ENCODE measurements at places on chromosomes 4 and X.

- DNase-seq: peak; percentile 23
Observed at GRCh38 chr4:42519803-42520417, 122.6 kb downstream of the SHISA3 start.

- no peak for DNase-seq
Observed at GRCh38 chr4:95106408-95106928, 348.7 kb downstream of the BMPR1B start.

DNA sequence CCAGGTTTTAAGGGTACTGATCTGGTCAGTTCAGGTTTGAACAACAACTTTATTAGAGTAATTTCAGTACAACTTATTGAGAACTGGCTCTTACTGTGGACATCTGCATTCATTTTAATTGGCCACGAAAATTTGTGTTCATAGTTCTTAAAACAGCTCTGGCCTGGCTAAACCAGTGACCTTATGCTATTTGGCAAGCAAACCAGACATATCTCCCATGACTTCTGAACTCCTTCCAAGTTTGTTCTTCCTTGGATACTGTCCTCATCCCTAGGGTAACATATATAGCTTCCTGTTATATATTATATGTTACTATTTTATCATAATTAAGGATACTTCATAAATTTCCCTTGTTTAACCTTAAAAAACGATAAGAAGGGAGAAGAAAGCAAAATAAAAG is 841.9 kb downstream of the TRAM1L1 start:
- DNase-seq: no peak

DNA sequence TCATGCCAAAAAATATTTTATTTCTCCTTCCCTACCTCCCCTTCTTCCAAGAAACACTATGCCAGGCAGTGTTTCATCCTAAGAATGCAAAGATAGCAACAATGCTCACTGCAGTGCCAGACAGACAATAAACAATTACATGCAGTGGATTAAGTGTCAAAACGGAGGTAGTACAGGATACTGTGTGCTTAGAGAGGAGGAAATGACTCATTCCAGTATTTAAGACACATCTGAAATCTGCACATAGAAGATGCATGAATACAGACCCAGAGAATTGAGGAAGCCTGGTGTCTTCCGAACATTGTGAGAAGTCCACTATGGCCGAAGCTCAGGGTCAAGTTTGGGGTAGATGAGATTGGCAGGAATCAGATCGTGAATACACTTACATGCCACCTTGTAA is 326.4 kb downstream of the PPP3CA start:
- DNase-seq: peak; percentile 16

- no peak for DNase-seq
Observed at GRCh38 chrX:96705905-96706304, 21.3 kb downstream of the DIAPH2 start.

DNA sequence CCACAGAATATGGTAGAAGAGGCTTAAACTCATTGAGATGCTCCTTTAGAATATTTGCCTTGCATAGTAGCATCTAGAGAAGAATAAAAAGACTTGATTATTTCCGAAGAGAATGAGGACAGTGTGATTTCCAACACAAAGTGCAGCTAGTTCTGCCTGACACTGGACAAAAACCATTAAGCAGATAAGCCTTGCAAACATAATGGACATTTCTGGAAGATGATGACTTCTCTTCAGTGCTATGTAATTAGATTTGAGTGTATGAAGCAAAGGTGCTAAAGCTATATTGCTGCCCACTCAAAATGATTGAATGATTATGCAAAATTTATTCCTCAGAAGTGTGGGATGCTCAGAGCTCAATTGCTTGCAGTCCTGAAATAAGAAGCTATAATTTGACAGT is 156.4 kb downstream of the VEGFC start:
- DNase-seq: no peak

- no peak for DNase-seq
Observed at GRCh38 chrX:50068285-50068563, 132.6 kb downstream of the AKAP4 start.

DNA sequence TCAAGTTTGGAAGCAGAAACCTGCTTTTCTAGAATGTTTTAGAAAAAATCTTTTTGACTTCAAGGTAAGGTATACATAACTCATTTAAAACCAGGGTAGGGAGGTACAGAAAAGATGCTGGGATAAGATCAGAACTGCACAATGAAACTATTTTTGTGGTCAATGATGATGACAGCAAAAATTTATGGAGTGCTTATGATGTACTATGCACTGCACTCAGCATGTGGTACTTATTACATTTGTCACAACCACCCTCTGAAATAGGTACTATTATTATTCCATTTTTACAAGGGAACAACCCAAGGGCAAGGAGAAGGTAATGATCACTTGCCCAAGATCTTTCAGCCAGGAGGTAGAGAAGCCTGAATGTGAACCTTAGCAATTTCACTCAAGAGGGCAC is 8.0 kb downstream of the GPM6B start:
- DNase-seq: no peak

- no peak for DNase-seq
Observed at GRCh38 chr4:107862658-107863057, 37.9 kb downstream of the SGMS2 start.

DNA sequence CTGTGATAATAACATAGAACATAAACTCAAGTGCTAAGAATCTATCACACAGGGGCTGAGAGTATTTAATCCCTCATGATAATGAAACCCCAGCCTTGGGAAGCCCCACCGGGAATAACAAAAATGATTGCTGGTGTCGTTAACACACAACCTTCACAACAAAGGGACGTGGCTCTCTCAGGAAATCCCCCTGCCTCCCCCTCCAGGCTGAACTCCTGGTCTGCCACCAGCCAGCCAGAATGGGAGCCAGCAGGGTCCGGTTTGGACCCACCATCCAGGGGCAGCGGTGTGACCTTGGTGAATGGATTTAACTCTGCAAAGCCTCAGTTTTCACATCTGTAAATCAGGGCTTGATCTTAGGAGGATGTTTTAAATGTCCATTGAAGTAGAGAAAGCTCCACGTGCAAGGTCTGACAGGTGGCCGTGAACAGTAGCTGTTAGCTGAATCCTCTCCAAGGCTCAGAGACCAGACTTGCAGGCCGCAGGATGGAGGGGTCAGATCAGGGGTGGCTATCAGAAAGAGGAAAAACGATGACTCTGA is 46.5 kb downstream of the ABLIM2 start:
- DNase-seq: no peak

DNA sequence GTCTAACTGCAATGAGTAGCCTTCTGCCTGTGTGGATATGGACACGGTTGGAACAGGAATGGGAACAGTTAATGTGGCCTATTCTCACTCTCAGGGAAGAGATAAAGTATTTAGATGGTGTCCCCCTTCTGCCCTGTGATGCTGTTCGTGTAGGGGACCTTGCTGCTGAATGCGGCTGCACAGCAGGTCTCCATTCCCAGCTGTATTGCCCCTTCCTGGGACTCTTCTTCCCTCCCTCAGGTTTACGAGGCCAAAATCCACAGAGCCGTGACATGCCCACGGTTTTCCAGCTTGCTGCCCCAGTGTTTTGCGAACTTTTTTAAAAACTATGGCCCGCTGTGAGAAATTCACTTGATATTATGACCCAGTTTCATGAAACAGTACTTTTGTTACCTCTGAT is 50.3 kb downstream of the SNX25 start:
- no peak for DNase-seq

GRCh38 chr4:139665690-139666529 is at the start of gene MGST2:
TSS of gene MGST2 (plus strand) at chr4:139665819. CDS start at chr4:139666020, 201 bp downstream.
- peak; percentile 57 for DNase-seq

DNA sequence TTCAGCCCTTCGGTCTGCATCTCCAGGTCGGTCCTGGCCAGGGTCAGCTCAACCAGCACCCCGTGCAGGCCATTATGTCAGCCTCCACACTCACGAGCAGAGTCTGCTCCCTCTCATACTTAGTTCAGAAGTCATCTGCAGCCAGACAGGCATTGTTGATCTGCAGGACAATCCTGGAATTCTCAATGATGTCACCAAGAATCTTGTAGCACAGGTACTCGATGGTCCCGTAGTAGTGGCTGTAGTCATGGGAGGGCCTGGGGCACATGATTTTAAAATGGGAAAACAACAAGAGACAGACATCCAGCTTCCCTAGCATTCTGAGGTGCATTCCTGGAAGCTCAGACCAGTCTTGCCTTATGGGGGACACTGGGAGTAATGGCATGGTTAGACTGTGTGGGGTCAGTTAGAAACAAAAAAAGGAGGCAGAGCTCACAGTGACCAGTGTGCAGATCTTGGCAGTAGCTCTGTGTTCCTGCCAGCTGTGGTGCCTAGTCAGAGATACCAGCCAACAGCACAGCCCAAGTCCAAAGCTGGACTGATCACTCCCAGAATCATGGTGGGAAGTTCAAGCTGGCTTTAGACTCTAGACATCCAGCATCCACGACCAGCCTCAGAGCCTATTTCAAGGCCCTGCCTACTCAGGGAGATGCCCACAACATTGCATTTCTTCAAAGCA is 31.9 kb downstream of the LRIT3 start:
- no peak for DNase-seq

- DNase-seq: no peak
Observed at GRCh38 chr4:73772363-73772762, 32.0 kb downstream of the CXCL8 start.

- DNase-seq: no peak
Observed at GRCh38 chr4:42710329-42710728, 53.4 kb upstream of the ATP8A1 start.

- no peak for DNase-seq
Observed at GRCh38 chrX:46506076-46506475, 39.1 kb downstream of the ZNF674 start.

DNA sequence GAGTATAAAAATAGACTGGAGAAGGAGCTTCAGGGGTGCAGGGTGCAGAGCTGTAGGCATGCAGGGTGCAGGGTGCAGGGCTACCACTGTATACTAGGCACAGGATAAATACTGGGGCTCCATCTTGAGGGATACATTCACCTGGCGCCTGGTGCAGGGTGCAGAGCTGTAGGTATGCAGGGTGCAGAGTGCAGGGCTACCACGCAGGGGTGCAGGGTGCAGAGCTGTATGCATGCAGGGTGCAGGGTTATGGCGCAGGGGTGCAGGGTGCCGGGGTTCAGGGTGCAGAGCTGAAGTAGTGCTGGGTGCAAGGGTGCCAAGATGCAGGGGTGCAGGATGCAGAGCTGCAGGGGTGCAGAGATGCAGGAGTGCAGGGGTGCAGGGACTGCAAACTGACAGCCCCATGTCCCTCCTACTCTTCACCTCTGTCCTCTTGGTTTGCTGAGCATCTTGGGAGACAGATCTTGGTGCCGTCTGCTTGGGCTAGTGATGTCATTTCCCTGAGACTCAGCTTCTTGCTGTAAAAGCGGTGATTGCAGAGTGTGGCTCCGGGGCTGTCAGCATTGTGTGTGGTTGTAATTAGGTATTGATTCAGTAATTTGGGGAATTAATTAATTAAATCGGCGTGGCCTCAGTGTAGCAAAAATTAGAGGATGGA is 91.2 kb downstream of the ADRA2C start:
- no peak for DNase-seq

- no peak for DNase-seq
Observed at GRCh38 chr4:40621229-40621591, 8.5 kb downstream of the RBM47 start.

GRCh38 chrX:15786915-15787314 is 3.4 kb upstream of the ZRSR2 start:
- no peak for DNase-seq

DNA sequence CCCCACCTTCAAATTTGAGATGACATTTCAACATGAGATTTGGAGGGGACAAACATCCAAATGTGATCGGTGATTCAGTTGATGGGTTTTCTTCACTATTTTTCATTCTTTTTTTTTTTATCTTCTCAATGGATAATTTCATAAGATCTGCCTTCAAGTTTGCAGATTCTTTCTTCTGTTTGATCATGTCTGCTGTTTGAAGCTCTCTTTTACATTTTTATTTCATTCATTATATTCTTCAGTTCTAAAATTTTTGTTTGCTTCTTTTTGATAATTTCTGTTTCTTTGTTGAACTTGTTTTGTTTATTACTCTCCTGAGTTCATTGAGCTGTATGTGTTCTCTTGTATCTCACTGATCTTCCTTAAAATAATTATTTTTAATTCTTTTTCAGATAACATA is 14.8 kb downstream of the APOOL start:
- no peak for DNase-seq

- DNase-seq: no peak
Observed at GRCh38 chr4:149752729-149753128, 62.9 kb downstream of the IQCM start.

DNA sequence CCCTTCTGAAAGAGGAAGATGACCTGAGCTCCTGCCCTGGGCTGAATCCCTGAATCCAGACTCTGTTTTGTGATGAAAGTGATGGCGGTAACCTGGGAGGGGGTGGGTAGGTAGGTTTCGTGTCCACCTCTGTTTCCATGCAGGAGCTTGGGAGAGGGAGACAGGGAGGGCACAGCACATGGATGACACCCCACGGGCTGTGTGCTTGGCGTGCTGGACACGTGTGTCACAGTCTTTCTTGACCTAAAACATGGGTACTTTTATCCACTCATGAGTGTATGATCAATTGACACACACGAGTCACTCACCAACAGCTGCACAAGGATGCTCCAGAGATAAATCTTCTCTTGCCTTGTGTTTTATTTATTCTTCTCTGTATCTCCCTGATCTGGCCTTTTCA is 111.5 kb downstream of the DHRSX start:
- DNase-seq: no peak

GRCh38 chr4:141814499-141814898 is 178.1 kb downstream of the IL15 start:
- no peak for DNase-seq

DNA sequence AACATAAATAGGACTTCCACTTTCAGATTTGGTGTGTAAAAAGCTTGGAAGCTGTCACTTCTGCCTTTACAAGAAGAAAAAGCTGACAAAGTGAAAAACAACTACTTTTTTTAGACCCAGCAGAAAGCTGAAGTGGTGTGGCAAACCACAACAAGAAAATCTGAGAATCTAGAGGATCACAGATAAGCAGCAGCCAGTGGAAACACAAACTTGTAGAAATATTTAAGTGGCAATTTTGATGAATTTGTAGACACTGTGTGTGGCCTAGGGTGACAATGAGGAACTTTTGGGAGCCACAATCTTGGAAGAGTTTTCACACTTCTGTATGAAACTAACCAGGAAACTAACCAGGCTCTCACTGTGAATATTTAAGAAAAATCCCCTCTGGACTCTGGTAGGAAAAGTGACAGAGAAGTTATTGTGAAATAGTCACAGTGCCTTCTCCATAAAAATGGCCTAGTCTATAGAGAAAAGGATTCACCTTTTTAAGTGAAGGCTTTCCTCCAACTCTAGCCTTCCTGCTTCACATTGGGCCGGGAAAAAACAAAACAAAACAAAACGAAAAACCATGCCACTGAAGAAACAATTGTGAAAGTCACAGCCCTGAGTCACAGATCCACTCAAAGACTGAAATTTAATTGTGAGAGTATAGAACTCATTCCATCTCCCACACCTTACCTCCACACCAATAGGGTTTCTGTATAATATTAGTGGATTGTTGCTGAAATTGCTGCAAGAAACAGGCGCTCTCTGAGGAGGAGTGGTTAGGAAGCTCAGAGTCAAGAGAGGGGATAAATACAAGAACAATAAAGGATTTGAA is 26.7 kb upstream of the GUCY1A1 start:
- peak; percentile 42 for DNase-seq

DNA sequence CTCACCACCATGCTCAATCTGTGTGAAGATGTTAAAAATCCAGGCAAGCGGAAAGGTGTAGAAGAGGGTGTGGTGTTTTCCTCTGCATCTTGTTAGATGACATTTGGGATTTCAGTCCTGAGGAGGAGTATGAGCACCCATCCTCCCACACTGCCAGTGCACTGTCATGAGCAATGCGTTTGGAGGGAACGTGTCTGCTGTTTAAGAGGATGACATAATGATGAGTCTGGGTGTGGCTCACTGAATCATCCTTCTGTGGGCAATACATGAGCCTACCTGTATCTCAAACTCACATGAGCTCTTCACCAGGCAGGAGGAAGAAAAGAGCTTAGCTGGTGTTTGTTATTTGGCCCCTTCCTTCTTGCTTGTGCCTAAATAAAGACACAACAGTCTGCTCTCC is 67.9 kb upstream of the ARX start:
- no peak for DNase-seq
